ENCODE measurements at places on chromosomes 5 and 9.

DNA sequence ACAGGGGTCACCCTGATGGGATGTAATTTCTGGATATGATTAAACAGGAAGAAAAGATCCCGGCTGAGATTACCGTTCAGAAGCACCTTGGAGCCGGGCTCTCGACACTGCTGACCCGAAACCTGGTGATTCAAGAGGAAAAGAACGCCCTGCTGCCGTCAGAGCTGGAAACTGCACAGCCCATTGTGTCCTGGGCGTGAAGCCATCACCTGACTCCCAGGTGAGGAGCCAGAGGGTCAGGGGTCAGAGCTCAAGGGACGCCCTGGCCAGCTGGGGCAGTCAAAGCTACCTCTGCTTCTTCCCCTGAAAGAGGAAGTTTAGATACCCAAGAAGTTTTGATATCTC is 17.8 kb upstream of the SLC12A7 start:
- DNase-seq, result no peak

- DNase-seq, result peak; percentile 21
Measured at GRCh38 chr5:23268136-23268535, 239.3 kb upstream of the PRDM9 start.

- no peak for DNase-seq
Measured at GRCh38 chr5:123835421-123835820, 323.4 kb downstream of the CSNK1G3 start.

- DNase-seq, result no peak
Measured at GRCh38 chr9:136525207-136525606, 20.6 kb downstream of the NOTCH1 start.

GRCh38 chr9:34540827-34541226 is 18.0 kb upstream of the ENHO start:
- no peak for DNase-seq

- no peak for DNase-seq
Measured at GRCh38 chr5:128304791-128305190, 221.2 kb downstream of the SLC12A2 start.

DNA sequence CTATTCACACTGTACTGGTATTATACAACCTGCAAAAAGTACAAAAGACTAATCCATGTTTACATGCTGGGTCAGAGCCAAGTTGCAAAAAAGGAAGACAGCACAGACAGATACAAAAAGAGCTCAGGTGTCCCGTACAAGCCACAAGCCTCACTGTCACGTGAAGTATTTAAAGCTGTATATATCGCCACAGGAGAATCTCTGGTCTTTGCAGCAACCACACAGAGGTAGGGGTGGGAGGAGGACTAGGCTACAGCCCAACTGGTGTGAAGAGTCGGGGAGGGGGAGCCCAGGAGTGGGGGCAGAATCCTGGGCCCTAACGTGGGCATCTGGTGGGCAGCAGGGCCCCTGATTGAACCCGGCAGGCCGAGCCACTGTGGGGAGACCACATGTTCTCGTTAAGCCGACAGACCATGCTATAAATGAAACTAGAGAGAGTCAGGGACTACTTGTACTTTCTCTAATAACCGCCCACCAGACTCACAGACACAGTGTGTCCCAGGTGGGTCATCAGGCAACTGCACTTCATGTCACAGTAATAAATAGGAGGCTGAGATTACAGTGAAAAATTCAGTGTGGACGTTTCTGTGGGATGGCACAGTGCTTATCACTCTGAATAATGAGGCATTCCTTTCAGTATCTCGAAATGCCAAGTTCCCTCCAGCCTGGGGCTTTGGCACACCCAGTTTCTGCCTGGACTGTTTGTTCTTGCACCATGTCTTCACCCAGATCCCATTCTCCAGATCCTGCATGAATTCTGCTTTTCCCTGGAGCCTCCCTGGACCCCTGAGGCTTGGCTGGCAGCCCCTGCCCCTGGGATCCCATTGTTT is 79.3 kb upstream of the SH3PXD2B start:
- DNase-seq, result no peak

DNA sequence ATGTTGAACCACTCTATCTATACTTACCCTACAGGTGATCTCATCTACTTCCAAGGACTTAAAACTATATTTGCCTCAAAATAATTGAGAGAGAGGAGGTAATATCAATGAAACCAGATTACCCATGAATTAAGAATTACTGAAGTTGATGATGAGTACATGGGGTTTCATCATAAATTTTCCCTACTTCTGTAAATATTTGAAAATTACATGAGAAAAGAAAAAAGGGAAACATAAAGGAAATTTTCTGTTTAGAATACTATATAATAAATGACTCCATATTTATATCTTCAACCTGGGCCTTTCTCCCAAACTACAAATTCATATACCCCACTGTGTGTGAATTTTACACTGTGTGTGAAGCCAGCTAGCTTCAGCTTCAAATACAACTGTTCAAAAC is 2.6 kb downstream of the TSTD2 start:
- no peak for DNase-seq

DNA sequence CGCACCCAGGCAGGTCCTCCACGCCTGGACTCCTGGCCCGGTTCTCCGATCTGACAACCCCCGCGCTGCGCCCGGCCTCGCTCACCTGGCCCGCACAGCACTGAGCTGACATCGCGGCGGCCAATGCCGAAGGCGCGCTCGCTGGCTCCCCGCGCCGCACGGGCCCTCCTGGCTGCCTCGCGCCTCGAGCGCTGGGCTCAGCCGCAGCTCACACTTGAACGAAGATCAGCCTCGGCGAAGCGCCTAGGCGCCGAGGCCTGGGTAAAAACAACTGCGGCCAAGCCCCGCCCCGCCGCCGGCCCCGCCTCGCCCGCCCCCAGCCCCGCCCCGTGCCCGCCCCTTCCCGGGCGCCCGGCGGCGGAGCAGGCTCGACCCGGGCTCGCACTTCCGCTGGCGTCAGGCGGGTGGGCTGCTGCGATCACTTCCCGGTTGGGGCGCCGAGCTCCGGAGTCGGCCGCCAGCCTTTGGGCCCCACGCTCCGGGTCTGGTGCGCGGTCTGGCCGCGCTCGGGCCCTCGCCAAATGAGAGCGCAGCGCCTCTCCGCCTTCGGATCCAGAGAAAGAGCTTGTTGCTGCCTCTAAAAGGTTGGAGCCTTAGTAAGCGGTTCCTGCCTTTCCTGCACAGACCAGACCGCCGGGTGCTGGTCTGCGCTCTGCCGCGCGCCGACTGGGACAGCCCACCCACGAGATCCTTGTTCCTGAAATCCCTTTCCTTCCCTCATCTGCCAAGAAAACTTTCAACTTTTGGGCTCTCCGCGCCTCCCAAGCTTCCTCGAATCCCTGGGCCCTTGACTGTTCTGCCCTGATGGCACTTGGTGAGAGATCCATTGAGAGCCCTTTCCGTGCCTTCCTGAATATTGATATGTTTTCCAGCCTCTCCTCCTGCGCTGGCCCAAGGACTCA is at the start of gene SERINC5:
TSS of gene SERINC5 (minus strand) at position 238 of the 902 bp plus-strand sequence. CDS start at position 112, 126 bp downstream.
- DNase-seq, result peak; percentile 97
